Stimulated activated naive CD4-positive, alpha-beta T cell treated with Interleukin-2 at 50 U/mL for 16 hours (primary cell): ENCODE measurements at places on chromosomes 7 and 10.

- DNase-seq = no peak
Observed at GRCh38 chr7:117769085-117769484, 104.2 kb downstream of the CTTNBP2 start.

GRCh38 chr7:91345449-91345848, 81.2 kb downstream of the FZD1 start:
- no peak for DNase-seq

DNA sequence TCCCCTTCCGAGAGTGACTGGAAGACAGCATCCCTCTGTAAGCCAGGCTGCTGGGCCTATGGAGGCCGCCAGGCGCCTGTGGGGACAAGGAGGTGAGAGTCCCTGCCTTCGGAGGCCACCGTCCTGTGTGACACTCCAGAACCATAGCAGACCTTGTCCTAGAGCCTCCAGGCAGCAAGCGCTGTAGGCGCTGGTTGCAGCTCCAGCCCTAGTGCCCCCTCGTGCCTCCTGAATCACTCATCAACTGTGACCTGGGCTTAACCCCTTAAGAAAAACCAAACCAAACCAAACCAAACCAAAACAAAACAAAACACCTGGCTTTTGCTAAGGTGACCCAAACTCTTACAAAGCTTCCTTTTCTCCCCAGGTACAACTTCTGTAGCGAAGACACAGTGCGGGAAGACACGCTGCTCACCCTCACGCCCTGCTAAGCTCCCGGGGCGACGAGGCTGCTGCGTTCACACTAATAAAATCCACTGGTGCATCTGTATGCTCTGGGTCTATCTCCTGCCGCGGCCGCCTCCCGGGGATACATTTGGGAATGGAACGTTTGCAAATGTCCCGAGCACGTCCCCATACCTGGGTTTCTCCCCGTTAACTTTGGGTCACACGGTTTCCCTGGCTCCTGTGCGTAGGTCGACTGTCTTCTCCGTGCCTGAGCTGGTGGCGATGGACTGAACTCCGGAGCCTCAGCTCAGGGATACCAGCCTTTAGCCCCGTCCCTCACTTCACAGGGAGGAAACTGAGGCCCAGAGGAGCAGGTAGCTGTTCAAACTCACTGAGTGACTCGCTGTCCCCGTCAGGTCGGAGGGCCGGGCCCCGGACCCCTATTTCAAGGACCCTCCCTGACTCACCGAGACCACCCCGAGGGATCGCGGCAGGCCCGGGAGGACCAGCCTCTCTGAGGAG, 11.8 kb upstream of the PNLIPRP2 start:
- DNase-seq = no peak

GRCh38 chr10:79627075-79627474, 16.3 kb downstream of the SFTPA1 start:
- DNase-seq = no peak

DNA sequence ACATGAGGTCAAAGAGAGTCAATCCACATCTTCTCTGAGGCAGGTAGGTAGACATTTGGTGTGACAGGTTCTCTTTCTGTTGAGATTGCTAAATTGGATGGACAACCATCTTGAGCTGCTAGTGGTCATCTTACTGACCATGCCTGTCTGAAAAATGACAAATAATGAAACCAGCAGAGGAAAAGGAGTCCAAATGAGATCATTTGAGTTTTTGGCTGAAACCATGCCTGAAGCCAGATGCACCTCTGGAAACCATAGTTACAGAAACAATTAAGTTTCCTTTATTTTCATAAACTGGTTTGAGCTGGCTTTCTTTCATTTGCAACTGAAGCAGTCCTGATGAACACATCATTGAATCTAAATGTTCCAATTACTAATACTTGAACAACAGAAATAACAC, 100.6 kb downstream of the ZNF438 start:
- no peak for DNase-seq

GRCh38 chr10:114048472-114048871, 4.8 kb downstream of the ADRB1 start:
- no peak for DNase-seq

DNA sequence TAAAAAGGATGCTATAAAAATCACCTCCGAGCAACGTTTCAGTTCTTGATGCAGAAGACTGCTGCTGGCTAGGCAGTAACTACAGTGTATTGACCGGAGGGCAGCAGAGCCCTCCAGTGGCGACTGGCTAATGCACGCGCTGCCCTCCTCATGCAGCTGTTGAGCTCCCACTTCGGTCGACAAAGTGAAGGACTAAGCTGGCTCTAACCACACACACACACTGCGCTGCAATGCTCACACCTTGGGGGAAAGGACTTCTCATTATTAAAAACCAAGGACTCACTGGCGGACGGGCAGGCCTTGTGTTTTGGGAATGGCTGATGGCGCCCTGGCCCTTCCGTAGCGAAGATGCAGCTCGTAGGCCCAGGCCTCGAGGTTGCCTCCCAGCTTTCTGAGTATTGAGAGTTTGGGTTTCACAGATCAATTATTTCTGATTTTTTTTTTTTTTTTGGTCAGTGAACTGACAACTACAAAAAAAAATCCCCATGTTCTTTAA, 120.9 kb upstream of the DIP2C start:
- DNase-seq = no peak

DNA sequence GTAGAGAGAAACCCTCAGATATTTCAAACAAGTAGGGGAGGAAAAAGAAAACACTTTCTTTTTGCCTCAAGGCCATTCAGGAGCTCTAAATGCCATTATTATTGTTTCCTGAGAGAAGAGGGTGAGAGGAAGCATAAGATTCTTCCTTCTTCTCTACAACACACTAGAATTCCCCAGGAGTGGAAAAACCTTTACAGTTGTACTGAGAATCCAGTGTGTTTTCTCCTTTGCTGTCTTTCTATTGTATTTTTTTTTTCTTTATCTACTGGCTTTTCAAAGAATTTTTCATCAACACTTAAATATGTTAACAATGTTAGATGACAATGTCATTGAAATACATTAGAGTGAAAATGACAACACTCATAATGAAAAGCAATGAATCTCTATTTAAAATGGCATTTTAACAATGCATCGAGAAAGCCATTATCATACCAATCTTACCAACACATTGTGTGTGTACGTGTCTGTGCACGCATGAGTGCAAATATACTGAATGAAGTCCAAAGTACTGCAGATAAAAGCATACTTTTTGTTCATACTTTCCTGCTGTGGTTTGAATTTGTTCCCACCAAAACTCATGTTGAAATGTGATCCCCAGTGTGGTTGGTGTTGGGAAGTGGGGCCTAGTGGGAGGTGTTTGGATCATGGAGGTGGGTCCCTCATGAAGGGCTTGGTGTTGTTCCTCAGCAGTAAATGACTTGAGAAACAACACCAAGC, 24.2 kb upstream of the MACC1 start:
- DNase-seq = no peak

DNA sequence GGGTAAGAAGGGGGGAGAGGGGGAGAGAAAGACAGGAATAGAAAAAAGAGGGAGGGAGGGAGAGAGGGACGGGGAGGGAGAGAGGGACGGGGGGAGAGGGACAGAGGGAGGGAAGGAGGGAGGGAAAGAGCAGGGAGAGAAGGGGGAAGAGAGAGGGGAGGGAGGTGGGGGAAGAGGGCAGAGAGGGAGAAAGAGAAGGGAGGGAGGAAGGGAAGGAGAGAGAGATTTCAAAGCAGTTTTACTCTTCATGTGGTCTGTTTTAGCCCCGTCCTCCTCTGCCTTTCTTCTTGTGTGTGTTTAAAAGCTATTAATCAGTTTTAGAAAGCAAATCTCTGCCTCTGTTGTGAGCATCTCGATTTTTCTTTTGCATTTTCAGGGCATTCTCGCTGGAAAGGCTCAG, 237.0 kb downstream of the WDR37 start:
- no peak for DNase-seq

- no peak for DNase-seq
Observed at GRCh38 chr7:82156893-82157292, 286.7 kb downstream of the CACNA2D1 start.

GRCh38 chr7:81299711-81300110, 380.9 kb upstream of the SEMA3C start:
- DNase-seq = no peak
